Bone marrow (tissue), 2 donors: ENCODE measurements at places on chromosomes 2 and 18.

DNA sequence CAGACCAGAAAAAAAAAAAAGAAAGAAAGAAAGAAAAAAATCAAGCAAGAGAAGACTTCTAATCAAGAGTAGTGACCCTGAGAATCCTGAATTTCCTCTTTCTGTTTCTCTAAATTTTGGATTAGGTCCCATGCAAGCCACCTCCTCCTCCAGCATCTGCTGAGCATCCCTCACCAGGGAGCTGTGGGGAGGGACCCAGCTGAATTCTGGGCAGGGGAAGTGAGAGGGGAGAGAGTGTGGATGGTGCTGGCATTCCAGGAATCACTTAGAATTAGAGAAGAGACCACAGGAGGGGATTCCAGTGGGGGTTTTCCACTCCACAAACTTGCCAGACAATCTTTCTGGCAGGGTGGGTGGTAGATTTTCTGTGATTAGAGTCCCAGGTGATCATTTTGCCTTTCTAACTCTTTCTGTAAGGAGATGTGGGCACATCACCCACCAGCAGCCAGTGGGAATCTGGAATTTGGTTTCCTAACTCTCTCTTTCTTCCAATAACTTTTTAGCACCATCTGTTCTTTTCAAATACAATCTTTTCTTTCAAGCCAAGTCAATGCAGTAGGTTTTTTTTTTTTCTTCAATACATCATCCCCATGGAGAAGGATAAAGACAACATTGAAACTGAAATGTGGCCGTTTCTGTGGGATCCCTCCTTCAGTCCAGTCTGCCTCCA is 279.2 kb downstream of the CLIP4 start:
- no peak for DNase-seq

DNA sequence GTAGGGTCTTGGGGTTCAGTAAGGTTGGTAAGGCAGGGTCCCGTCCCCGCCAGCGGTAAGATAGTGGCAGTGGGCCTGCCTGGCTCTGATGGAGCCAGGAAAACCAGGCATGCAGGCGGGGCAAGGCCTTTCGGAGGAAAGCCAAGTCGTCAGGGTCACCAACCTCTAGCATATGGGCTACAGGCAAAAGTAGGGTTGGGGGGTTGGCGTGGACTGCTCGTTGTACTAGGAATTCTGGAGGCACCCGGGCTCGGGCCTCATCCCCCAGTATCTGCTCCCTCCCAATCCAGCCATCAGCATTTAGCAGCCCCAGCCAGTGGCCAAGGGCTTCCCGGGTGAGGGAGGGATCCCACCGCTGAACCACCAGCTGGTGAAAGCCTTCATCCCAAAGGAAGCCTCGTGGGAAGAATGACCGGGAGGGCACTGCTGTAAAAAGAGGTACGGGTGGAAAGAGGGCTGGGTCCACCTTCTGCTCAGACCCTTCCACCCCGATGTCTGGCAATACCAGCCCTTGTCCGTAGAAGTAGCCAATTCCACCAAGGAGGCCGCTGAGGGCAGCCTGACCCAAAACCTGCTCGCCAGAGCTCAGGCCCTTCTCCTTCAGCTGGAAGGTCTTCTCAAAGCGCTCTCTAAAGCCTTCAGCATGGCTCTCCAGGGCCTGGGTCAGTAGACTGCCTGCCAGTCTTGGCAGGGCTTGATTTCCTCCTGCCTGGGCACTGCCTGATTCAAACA is 3.0 kb downstream of the MOGS start:
- DNase-seq: no peak

DNA sequence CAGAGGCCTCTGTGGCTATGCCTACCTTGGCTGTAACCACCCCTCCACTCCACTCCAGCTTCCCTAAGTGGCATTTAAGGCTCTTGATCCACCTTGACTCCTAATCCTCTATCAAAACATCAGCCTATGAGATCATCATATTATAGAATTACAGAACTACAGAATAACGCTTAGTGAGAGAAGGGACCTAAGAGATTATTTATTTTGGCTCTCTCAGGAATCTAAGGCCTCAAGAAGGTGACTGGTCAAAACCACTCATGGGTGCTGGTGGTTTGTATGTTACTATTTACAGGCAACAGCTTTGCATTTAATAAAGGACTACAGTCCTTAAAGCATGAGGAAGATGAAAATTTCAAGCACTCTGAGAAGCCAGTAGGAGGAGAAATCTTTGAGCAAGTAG is 118.8 kb downstream of the FSHR start:
- DNase-seq: no peak

DNA sequence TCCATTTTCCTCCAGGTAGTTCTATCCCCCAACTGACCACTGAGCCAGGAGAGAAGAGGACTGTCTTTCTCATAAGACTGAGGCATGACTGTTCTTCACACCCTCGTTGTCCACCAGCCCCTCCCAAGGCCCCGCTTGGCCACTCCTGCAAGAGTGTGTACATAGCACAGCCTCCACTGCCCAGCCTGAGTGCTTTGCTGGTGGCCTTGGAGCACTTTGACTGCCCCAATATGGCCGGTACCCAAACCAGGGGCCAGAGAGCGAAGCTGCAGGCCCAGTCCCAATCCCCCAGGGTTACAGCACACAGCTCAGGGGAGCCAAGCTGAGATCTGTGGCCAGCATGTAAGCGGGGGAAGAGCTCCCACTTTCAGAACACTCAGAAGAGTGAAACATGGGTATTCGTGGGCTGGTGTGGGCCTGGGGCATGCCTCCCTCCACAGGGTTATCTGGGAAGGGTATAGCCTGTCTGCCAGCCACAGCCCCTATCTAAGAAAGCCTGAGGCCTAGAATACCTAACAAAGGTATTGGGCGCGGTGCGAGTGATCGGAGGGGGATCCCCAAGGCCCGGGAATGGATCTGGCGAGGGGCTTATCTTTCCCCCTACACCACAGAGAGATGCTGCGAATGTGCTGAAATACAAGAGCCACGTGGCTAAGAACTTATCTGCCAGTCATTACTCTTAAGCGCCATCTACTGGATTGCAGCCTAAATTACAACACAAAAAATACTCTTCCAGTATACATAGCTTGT is 163.8 kb downstream of the WDPCP start:
- DNase-seq: no peak

GRCh38 chr2:112831946-112832840 is 4.4 kb downstream of the IL1B start:
- DNase-seq: peak; percentile 79

- DNase-seq: no peak
Measured at GRCh38 chr2:1827686-1828085, 83.4 kb upstream of the PXDN start.

DNA sequence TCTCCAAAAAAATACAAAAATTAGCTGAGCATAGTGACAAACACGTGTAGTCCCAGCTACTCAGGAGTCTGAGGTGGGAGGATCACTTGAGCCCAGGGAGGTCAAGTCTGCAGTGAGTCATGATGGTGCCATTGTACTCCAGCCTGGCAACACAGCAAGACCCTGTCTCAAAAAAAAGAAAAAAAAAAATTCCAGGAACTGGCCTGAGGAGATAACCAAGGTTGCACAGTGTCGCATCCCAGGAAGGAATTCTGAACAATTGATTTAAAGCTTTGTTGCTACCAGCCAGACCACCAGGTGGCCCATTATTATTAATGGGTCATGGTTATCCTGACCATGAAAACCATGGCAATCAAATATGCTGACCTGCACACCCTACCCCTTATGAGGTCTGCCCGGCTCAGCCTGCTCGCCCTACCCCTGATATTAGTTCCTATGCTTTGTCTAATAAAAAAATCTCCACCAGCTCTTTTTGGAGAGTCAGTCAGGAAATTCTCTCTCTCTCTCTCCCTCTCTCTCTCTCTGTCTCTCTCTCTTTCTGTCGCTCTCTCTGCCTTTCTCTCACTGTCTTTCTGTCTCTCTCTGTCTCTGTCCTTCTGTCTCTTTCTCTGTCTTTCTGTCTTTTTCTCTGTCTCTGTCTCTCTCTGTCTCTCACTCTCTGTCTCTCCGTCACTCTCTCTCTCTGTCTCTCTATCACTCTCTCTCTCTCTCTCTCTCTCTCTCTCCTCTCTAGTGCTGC is 73.7 kb downstream of the NCAPH start:
- DNase-seq: no peak

DNA sequence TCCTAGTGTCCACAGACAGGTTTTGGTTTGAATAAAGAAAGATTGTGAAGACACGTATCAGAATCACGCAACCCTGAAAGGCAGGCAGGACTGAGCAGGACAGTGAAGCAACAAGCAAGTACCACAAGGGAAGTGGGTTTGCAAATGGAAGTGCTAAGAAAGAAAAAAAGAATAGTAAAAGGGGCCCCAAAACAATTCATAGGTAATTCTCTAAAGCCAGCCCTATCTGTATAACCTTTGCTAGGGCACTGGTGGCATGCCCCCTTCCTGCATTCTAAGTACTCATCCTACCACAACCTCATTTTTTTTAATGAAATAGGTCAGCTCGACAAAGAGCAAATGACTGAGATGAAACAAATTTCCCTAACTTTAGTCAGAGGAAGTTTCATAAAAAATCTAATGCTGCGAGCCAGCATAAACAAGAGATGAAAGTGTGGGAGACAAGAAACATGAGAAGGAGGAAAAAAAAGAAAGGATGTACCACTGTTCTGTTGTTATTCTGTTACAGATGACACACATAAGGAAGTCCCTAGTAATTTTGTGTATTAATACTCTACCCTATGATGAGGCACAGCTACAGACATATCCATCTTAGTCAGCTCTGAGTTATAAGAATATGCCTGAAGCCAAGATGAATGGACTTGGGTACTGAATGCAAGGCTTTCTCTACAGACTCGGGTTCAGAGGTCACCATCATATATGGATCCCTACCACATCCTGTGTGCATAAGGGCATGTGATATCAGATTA is 32.2 kb downstream of the IKZF2 start:
- DNase-seq: peak; percentile 63

DNA sequence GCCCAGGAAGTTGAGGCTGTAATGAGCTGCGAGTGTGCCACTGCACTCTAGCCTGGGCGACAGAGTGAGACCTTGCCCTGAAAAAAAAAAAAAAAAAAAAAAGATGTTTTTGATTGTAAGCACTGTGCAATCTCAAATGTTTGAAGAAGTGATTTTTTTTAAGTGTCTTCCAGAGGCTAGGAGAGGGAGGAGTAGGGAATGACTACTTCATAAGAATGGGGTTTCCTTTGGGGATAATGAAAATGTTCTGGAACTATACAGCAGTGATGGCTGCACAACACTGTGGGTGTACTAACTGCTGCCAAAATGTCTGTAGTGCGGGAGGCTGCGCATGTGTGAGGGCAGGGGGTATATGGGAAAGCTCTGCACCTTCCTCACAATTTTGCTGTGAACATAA is 83.7 kb downstream of the MCFD2 start:
- no peak for DNase-seq

DNA sequence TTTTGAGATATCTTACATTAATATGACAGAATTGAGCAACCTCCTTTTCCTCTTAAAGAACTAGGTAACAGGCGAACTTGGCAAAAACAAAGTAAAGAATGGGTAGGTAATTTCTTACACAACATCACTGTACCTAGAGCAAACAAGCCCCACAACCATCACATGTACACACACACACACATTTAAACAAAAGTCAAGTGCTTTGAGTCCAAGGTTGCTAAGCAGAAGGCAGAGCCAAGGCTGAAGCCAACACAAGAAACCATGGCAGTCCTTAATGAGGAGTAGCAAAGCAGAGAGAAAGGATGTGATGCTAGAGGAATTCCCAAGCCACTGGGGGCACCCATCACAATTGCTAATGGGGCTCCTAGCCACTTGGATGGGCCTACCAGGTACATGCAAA is 164.1 kb downstream of the PAX3 start:
- DNase-seq: no peak

DNA sequence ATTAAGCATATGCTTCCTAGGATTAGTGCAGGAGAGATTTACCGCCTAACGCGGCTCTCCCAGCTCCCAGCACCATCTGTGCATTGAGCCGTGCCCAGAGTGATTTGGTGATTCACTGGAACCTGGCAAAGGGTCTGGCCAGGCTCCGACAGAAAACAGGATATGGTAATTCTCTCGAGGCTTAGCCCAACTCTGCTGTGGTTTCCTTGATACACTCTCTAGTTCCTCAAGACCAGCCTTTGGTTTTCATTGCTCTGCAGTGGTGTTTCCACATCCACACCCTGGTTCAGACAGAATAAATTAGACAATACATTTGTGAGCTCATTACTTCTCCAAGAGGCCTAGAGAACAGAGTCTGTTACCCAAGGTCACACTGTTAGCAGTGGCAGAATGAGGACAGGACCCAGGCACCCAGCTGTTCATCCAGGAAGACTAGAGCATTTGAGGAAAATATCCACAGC is 23.0 kb upstream of the SMAD2 start:
- peak; percentile 80 for DNase-seq

GRCh38 chr2:141620372-141620771 is 510.4 kb downstream of the LRP1B start:
- DNase-seq: no peak

- no peak for DNase-seq
Measured at GRCh38 chr2:1222056-1222455, 191.2 kb upstream of the TPO start.

GRCh38 chr2:219099329-219099728 is 38.6 kb upstream of the IHH start:
- no peak for DNase-seq

- DNase-seq: no peak
Measured at GRCh38 chr2:35873921-35874320, 481.7 kb upstream of the CRIM1 start.

DNA sequence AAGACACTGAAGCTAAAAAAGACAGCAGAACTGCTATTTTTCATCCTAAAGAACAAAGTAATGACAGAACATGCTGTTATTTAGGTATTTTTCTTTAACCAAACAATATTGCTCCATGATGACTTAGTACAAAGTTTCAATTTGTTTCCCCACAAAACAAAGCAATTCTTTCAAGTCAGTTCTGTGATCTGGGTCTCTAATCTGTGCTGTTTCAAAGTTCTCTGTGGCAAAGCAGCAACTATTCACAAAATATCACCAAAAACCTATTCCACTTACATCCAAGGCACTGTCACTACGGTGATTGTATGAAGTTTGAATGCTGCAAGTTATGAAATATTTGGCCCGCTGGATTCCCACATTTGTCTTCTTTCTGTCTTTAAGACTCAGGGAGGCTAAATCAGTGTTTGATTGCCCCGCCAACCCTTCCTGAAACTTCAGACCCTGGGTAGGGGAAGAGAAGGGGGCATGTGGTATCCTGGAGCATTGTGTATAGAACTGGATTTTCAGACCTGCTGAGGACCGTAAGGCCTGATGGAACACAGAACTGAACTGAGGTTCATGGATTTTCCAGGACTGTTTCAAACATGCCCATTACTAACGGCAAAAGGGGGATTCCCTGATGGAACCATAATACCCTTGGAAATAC is 13.1 kb upstream of the MFF start:
- DNase-seq: no peak

DNA sequence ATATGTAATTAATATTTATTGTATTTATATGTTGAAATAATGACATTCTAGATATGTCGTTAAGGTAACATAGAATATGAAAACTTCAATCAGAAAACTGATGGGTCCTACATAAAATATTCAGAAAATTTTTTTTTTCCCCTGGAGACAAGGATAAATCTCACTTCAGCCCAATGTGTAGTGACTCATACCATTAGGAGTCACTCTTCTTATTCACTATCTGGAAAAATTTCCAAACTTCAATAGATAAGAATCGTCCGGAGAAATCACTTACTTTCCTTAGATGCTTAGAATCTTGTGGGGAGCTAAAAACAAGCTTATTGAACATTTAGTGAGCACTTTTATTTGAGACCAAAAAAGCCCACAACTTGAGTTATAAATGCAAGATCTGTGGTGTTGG is 4.6 kb downstream of the SERPINB13 start:
- no peak for DNase-seq
